ENCODE measurements at places on chromosomes 6 and 20. TPM values are rescaled to one million over a fixed set of nuclear protein-coding genes. Genes with fewer than 3 reads are reported as not detected.

- no peak for DNase-seq
Observed at GRCh38 chr6:30264743-30265142, 51.5 kb upstream of the TRIM26 start.

DNA sequence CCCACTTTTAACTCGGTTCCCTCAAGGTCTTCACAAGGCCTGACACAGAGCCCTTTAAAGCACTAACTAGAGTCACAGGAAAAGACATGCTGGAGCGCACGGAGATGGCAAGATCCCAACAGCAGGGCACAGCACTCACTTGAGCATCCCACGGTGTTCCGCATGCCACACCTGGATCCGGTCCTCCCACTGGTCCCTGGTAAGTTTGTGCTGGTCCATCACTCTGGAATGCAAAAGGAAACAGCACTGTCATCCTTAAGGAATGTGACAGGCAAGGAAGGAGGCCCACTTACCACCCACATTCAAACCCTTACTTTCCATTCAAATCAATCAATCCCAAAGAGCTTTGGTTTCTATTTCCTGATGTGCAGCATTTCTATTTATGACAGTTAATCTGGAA is 34.7 kb downstream of the EZR start:
- DNase-seq: no peak

DNA sequence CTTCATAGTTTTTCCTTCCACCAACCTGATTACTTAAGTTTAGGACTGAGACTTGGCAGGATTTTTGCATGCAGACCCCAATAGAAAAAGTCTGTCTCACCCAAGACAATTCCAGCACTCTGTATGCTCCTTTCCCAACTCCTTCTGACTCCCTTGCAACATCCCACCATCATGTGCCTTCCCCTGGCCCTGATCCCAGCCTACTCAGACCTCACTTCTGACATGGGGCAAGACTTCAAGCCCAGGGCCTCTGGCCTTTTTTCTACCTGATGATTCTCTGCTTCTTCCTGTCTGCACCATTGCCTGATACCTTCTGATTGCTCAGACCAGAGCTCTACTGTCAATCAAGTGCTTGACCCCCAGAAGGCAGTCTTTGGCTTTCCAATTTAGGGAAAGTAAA is 96.6 kb downstream of the HAO1 start:
- peak; percentile 33 for DNase-seq

CST5 gene
- total RNA-seq: not detected

ITPR3 gene
- total RNA-seq: 7.1 TPM

DNA sequence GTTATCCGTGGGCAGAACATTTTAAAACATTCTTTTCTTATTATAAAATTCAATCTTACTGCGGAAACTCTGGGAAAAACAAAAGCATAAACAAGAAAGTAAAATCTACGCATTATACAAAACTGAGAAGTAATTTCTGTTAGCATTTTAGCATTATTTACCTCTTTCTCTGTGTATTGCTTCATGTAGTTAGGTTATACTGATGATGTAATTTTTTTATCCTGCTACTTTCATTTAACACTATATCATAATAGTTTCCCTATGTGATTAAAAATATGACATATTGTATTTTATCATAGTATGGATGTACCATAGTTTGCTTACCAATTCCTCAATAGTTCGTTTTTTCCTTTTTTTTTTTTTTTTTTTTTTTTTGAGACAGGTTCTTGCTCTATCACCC is 4.2 kb upstream of the GCNT2 start:
- no peak for DNase-seq

DNA sequence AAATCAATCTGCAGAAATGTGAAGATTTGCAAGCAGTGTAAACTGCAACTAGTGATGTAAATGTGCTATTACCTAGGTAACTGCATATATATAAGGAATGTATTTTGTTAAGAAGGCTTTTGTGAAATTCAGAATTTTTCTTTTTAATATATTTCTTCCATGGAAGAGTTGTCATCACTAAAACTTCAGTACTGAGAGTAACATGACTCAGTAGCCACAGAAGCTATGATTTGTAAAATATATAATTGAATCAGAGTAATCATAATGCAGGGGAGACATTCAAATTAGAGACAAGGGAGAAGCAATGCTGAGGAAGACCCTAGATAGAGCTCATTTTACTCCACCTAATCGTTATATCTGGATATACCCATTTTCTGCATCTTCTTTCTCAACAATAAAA is 141.7 kb downstream of the ADGRG6 start:
- DNase-seq: no peak

Measured in MG63 (cell line).